Testis (tissue), 5 donors: ENCODE measurements at places on chromosomes 7 and 10.

DNA sequence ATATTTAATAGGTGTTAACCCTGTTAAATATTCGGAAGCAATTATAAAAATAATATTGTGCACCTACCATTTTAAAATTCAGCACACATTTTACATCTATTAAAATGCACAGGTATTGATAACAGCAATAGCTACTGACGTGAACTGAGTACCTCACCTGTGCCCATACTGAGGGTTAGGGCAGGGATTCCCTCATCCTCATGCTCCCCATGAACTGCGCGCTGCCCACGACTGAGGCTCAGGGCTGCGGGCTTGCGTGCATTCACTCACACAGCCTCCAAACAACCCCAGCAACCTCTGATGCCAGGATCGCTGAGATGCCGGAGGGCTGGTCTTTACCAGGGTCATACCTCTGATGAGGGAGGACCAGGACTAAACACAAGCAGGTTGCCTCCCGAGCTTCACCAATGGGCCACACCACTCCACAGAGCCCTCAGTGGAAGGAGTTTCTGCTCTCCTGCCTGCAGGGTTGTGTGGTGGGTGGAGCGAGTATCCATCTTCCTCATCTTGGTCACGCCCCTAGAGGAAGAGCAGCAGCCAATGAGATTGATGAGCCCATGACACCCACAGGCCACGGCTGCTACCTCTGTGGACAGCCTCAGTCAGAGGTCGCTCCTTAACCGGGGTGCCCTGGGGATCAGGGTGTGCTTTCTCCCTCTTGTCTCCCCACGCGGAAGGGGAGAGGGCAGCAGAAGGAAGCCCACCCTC lies 478.3 kb downstream of the TNS3 start:
- DNase-seq = no peak

DNA sequence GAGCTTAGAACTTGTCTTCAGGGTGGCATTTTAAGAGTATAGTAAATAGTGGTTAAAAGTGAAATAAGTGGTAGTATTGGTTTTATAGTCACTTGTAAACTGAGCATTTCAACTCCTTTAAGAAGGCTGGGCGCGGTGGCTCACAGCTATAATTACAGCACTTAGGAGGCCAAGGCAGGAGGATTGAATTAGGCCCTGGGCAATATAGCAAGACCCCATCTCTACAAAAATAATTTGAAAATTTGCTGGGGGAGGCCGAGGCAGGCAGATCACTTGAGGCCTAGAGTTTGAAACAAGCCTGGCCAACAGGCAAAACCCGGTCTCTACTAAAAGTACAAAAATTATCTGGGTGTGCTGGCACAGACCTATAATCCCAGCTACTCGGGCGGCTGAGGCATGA lies 64.4 kb upstream of the BAMBI start:
- DNase-seq = no peak

- no peak for DNase-seq
Measured at GRCh38 chr10:92010047-92010735, 86.6 kb downstream of the BTAF1 start.

DNA sequence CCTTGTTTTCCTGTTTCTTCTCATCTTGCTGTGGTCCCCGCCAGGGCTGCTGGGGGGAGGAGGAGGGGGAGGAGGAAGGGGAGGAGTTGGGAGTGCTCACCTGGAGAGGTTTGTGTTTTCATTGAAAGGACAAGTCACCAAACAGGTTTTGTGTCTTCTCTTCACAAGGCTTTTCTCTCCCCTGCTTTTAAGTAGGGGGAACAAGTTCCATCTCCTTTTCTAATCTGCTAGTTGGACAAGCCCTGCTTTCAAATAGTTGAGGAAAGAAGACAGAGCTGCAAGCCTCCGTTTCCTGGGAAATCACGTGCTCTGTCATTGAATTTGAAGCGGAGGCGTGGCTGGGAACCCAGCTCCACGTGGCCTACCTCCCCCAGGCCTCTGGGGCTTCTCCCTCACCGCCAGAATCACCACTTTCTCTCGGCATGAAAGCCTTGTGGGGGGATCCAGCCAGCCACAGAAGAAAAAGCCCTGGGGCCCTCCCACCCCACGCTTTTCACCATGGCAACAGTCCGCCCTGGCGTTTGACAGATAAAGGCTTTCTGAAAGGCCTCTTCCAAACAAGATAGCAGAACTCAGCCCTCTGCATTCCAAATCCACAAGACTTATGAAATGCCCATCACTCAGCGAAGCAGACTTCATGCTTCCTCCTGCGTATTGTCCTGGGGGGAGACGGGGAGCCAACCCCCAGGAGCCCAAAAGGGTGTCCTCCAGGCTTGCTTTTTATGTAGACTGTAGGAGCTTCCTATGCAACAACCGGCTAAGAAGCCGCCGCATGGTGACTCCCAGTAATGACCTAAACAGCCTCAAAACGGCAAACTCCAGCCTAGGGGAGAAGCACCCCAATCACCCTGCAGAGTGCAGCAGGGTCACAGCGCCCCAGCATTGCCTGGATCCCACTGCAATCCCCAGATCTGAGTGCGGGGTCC lies 51.7 kb downstream of the PROSER2 start:
- peak; percentile 76 for DNase-seq

- peak; percentile 40 for DNase-seq
Measured at GRCh38 chr7:133051066-133051465, 30.8 kb downstream of the CHCHD3 start.

DNA sequence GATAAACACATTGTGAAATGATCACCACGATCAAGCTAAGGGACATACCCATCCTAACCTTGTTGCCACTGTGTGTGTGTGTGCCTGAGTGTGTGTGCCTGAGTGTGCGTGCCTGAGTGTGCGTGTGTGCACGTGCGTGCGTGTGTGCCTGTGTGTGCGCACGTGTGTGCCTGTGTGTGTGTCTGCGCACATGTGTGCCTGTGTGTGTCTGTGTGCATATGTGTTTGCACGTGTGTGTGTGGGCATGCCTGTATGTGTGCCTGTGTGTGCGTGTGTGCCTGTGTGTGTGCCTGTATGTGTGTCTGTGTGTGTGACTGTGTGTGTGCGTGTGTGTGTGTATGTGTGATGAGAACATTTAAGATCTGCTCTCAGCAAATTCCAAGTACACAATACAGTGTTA lies 244.1 kb upstream of the DPP6 start:
- DNase-seq = no peak

GRCh38 chr10:5624701-5625100 lies 41.7 kb downstream of the ASB13 start:
- peak; percentile 52 for DNase-seq

- DNase-seq = no peak
Measured at GRCh38 chr10:79407811-79408795, 37.3 kb downstream of the ZCCHC24 start.

DNA sequence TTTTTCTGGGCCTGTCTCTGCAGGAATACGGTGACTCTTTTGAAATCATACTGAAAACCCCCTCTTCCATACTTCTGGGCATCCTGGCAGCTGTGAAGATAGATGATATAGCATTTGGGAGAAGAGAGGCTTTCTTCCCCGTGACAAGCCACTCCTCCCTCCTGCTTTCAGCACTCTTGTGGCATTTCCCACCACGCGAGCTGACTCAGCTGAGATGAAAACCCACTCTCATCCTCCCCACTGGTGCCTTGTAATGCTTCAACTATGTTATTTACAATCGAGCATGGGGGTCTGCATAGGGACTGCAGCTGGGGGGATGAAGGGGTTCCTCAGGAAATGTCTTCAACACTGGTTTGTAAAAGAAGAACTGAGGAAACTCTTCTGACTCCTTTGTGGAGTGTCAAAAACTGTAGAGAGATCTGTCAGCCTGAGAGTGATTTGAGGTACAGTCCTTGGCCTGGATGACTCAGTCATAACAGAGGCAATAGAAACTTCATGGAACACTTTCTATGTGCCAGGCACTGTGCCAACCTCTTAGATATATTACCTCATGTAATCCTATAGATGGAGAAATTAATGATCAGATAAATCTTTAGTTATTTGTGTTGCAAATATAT lies 1.7 kb upstream of the TBATA start:
- no peak for DNase-seq
